ENCODE measurements at places on chromosomes 3 and 15. TPM values are rescaled to one million over a fixed set of nuclear protein-coding genes. Genes with fewer than 3 reads are reported as not detected.

GRCh38 chr3:23831517-23832394 is 26.0 kb downstream of the UBE2E1 start:
- DNase-seq, result no peak

DNA sequence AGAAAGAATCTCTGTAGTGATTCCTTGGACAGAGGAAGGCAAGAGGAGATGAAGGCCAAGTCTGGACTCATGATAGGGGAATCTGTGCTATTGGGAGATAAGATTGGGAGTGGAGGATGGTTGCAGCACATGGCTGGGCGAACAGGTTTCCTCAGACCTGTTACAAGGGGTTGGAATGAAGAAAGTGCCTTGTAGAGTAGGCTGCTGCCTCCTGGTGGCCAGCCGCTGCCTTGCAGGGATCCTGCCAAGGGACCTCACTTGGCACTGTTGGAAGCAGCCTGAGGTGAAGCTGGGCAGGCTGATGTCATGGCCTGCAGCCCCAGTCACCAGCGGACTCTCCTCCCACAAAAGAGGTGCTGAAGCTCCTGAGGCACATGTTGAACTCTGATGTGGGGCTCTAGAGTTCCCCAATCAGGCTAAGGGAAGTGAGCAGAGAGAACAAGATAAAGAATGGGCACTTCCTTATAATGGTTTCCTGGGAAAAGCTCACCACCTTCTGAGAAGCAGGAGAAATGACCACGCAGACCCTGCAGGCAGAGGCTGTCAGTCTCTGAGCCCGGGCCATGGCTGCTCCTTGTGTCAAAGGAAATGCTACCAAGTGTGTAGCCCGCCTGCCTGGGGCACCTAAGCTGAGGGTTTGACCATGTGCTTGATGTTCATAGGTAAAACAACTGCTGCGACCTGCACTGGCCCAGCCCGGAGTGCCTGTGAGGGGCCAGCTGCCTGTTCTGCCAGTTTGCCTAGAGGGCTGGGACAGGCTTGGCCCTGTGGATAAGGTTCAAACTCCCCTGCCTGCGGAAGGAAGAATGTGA is 1.6 kb upstream of the TEX264 start:
- peak; percentile 86 for DNase-seq

- no peak for DNase-seq
These were observed 84.0 kb upstream of the PXYLP1 start for GRCh38 chr3:141147657-141148056.

DNA sequence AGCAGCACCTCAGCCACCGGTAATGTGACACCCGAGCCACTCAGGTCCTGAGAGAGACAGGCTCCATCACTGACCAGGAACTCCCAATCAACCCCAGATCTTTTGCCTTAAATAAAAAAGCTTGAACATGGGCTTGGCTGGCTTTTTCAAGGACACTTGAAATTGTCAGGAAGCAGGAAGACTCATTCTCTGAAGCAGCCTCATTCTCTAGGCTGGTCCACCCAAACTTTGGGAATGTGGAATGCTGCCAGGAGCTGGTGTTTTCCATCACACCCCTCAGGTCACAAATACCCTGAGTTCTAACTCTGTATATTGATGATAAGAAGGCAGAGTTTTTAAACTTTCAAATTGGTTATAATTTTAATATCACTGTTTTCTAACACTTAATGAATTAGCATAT is 17.0 kb downstream of the CXCR6 start:
- no peak for DNase-seq

DNA sequence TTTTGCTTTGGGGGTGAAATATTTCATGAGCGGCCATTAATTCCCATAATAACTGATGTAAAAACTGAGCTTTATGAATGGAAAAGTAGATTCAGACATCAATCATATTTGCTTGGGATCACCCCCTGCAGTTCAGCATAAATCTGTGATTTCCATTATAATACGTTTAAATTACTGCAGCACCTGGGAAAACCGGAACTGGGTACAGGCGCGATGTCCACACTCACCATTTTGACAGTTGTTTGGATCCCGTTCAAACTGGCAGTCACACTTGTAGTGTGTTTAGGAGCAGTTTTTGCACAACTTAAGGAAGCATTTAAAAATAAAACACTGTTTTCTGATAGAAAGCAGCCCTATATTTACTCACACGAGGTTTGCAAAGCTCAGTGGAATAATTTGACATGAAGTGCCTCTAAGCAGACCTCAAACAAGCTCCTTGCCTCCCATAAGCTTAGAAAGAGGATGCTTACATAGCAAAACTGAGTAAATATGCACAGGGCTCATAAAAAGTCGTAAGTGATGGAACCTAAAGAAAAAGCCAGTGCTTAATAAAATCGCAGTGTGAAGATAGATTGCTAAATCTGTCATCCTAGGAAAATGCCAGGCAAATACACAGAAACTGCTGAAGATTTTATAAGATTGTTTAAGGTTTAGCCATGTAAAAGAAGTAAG is 377.6 kb downstream of the PTPRG start:
- DNase-seq, result no peak

DNA sequence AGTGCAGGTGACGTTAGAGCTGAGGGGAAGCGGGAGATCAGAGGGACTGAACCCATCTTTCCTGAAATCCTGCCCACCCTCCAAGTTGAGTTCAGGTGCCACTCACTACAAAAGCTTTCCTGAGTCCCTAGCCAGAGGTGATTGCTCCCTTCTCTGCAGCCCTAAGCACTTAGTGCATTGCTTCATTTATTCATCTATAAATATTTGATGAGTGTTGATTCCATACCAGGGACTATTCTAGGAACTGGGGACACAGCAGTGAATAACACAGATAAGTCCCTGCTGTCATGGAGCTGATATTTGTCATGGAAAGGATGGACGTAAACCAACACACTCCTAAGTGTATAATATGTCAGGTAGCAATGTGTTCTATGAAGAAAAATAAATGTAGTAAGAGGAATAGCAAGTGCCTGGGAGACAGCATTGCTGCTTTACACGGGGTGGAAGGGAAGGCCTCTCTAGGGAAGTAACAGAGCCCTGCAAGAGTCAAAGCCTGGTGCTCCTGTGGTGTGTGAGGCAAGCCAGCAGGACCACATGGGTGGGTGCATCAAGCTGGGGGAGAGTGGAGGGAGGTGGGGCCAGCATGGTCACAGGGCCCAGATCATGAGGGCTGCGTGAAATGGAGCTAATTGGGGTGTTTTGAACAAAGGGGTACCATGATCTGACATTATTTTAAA is 18.6 kb downstream of the ALPK3 start:
- DNase-seq, result no peak

DNA sequence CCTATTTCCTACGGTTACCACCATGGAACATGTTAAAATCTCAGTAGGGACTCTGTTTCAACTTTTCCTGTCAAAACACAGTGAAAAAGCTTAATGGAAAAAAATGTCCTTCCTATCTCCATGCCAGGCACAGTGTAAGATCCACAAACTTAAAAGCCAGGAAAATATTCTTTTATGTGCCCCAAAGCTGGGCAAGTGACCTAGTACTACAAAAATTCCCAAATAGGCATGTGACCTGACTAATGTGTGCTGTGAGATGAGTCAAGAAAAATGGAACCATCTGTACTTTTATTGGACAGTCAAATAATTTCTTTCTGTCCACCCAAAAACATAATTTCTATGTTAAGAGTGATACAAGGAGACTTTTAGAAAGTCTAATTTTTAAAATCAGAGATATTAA is 406.0 kb downstream of the ZBTB20 start:
- DNase-seq, result no peak

DNA sequence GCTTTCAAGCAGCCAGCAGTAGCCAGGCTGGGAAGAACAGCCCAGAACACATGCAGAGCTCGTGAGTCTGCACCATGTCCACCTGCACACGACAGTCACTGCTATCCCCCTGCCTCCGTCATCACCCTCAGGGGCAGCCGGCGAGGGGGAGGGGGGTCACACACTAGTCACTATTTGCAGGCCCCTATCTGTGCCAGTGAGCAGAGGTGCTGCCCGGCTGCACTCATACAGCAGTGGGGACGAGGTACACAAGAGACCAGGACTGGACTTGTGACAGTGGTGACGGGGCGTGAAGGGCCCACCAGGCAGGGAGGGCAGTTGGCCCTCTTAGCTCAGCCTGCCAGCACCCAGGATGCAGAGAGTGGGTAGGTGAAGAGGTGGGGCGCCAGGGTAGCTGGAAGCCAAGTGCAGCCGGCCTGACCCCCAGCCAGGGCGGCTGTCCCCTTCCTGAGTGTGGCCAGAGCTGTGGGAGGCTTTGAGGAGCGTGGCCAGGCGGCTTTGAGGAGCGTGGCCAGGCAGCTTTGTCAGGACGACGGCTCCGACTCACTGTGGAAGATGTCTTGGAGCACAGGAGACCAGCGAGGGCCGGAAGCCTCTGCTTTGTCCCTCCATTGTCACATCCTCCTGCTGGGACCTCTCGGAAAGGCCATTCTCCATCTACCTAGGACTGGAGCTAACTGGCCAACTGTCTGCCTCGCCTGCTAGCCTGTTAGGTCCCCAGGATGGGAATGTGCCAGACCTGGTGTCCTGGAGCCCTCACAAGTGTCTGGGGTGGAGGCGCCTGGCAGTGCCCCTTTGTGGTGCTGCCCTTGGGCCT is 52.1 kb upstream of the FGD5 start:
- DNase-seq, result no peak

DNA sequence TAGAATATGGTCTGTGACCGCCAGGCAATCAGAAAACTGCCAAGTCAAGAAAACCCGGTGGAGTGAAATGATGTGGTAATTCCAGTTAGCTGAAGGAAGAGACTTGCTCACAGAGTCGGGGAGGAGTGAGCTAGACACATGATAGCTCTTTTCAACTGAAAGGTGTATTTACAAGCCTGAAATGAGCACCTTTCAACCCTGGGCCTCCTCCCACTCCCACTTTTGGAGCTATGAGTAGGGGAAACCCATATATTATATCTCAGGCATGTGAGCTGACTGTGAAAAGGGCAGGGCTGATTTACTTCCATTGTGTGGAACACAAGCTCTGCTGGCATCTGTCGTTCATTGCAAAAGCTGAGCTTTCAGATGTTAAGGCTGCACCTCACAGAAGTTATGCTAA is 960.2 kb downstream of the TUSC7 start:
- no peak for DNase-seq

- no peak for DNase-seq
These were observed 114.6 kb downstream of the LRRK1 start for GRCh38 chr15:101033801-101034200.

DNA sequence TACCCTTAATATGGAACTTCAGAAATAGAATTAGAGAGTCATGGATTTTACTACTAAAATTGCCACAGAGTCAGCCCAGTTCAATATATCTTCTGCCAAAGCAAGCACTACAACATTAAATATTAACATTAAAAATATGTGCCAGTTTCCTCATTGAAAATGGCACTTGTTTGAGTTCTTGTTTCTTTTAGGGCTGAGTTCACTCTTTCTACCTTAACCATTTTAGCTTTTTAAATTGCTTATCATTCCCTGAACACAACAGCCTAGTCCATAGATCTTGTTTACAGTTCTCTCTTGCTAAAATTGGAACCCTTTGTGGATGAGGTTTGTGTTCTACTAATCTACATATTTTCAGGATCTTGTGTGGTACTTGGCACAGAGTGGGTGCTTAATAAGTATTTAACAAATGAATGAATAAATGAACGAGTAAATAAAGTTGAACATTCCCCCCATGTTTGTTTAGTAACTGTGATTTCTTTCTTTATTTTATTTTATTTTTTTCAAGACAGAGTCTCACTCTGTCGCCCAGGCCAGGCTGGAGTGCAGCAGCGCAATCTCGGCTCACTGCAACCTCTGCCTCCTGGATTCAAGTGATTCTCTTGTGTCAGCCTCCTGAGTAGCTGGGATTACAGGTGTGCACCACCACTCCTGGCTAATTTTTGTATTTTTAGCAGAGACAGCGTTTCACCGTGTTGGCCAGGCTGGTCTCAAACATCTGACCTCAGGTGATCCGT is 46.0 kb upstream of the SLC7A14 start:
- no peak for DNase-seq

DNA sequence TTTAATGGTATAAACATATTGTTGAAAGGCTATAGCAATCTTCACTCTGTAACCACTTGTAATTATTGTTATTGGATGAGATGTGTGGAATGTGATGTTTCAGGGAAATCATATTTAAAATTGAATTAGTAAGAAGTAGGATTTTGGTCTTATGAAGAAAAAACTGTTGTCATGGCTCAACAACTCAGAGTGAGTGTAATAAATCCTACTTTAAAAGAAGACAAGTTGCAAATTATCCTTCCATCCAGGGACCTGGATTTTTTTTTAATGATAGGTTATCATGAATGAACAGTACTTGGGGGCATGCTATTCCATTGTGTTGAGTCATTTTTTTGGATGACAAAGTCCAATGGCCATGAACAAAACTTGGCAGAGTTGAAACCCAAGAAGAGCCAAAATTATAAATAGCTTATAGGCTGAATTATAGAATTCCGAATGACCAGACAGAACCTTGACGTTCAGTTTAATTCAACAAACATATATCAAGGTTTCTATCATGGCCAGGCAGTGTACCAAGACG is 625.5 kb upstream of the ZNF717 start:
- DNase-seq, result no peak

DNA sequence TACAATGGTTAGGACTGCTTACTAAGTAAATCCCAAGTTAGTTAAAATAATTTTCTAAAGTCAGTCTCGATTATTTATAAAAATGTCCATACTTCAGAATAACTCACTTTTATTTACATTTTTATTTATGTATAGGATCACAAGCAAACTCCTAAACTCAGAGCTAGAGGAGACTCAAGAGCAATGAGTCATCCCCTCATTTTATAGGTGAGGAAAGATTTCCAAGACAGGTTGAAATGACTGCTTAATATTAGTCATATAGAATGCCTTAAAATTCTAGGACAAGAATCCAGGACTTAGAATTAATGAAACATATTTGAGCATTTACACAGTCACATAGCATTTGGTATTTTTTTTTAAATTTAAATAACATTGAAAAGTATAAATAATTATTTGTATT is 983.8 kb downstream of the SI start:
- no peak for DNase-seq

GRCh38 chr15:93205413-93205812 is 116.4 kb upstream of the RGMA start:
- no peak for DNase-seq

Gene MAGEL2
- 13.1 TPM for total RNA-seq

Gene AMIGO3
- total RNA-seq, result 0.89 TPM

Gene DISP2
- 2.0 TPM for total RNA-seq

Gene CHL1
- 0.14 TPM for total RNA-seq

Gene ARHGEF3
- 4.3 TPM for total RNA-seq

Gene CCR2
- not detected for total RNA-seq

Gene SLC41A3
- 58.8 TPM for total RNA-seq

Gene PLCH1
- total RNA-seq, result 21.4 TPM

Gene STARD5
- 2.4 TPM for total RNA-seq

Gene PATL2
- 0.35 TPM for total RNA-seq
